ENCODE measurements at places on chromosomes 5 and 9.

- no peak for DNase-seq
Observed at GRCh38 chr9:36924071-36924470, 110.0 kb downstream of the PAX5 start.

- DNase-seq, result no peak
Observed at GRCh38 chr5:179841621-179842020, 17.0 kb downstream of the MRNIP start.

DNA sequence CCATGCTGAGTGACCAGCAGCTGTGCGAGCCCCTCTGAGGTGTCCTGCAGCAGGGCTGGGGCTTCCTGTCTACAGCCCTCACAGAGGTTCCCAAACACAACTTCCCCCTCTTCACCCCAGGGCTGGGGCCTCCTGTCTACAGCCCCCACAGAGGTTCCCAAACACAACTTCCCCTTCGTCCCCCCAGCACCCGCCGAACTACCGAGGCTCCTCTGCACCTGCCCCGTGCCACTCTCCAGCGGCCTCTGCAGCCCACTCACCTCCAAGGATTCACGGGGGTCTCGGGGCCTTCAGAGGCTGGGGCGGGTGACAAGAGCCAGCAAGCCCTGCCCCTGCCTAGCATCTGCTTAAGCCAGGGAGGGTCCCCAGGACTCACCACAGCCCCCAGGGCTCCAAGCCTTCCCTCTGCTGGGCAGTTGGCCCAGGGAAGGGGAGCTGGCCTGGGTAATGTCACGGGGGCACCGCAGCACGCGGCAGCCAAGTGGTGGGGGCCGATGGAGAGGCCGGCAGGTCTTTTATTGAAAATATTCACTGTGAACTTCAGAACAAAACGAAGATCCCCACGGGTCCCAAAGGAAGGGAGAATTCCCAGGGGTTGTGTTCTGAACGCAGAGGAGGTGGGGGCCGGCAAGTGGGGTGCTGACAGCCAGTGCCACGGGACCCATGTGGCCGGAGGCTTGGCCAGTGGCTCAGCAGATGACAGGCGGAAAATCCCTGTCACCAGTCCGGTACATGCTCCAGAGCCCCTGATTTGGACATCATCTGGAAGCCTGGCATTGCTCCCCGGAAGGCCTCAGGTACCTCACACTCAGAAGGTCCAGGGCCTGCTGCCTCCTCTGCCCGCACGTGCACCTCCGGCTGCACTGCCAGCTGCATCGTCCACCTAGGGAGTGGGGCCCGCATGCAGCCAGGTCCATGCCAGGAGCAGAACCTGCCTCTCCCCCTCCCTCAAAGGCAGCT lies 125.3 kb downstream of the ADAMTS2 start:
- DNase-seq, result no peak

- DNase-seq, result no peak
Observed at GRCh38 chr9:99222416-99223270, 561 bp downstream of the SEC61B start.

DNA sequence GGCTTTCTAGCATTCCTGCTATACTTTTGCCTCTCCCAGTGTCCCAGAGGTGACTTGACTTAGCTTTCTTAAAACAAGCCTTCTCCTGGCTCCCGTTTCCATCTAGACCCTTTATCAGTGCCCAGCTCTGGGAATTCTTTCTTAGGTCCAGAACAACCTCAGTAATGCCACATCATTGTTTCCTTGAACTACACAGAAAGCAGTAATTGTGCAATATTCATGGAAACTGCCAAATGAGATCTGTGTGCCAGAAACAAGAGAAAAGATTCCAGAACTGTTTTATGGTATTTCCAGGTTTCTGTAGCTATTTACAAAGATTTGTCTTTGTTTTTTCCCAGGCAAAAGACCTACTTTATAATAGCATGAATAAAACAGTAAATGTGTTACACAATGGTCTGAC lies 391.3 kb downstream of the SLCO4C1 start:
- no peak for DNase-seq

DNA sequence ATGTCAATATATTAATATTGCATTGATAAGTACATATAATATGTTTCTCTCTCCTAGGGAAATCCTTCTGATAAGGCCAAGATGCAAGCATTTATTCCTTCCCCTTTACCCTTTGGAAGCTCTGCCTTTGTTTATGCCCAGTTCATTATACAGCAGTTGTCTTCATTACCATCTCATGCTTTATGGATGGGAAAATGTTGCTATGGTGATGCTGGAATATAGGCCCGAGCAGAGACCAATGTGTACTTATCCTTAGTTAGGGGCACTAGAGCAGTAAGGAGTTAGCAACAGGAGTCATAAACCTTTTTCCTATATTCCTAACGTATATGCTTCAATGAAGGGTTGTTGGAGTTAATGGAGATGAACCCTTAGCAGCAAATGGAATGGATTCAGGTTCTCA lies 19.4 kb upstream of the NMUR2 start:
- no peak for DNase-seq
